Stimulated activated CD8-positive, alpha-beta memory T cell treated with anti-CD3 and anti-CD28 coated beads, Interleukin-15, amount 100 ng/mL, for 1 hour (primary cell): ENCODE measurements at places on chromosomes 5 and 9.

- DNase-seq, result no peak
Observed at GRCh38 chr9:28389411-28389810, 816.1 kb upstream of the C9orf72 start.

DNA sequence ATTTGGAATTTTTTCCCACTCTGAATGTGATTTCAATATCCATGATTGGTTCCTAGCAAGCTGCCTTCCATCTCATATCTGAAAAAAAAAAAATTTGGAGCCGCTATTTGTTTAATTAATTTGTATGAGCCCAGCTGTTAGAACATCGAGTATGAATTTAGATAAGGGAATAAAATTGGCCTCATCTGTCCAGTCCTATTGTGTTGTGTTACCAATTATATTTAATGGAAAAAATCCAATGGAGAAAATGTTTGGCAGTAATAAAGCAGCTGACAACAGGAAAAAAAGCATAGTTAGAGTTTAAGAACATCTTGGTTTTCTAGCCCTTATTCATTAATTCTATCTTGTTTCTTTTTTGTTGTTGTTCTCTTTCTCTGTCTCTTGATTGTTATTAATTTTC is 735.6 kb upstream of the RIOK2 start:
- no peak for DNase-seq

DNA sequence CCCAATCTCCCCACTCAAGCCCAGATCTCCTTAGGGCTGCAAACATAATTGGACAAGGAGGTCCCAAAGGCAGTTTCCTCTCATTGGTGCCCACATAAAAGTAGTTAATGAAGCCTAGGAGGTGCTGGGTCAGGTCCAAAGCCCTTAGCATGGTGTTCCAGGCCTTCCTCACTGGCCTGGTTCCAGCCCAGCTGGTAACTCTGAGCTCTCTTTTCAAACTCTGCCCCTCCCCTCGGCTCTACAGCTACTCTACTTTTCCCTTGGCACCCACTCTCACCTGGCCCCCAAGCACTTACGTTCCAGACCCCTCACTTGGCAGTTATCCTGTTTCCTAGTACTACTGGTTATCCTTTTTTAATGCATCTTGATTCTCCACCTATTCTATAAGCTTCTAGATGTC is 9.9 kb downstream of the SEPTIN8 start:
- DNase-seq, result no peak

DNA sequence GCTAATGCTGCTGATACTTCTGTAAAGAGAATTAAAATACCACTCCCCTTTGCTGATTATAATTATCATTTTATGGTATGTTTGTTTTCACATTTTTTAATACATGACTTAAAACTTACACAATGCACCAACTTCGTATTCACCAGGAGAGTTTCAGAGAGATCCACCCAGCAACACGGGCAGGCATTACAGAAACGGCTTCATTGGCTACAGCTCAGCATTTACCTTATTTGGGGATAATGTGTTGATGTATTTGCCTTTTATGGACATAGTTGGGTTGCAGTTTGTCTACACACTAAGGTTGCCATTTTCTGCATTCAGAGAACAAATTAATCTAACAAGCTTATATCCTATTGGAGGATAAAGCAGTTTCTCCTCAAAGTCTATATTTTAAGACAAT is 423.6 kb downstream of the PRDM9 start:
- no peak for DNase-seq

DNA sequence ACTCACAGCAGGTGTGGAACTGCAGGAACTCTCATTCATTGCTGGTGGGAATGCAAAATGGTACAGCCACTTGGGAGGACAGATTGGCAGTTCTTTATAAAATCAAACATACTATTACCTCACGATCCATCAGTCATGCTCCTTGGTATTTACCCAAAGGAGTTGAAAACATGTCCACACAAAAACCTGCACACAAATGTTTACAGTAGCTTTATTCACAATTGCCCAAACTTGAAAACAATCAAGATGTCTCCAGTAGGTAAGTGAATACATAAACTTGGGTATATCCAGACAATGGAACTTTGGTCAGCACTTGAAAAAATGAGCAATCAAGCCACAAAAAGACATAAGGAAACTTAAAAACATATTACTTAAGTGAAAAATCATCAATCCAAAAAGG is 215.5 kb downstream of the IRX1 start:
- DNase-seq, result no peak
